ENCODE measurements at places on chromosomes 2 and 18. TPM values are rescaled to one million over a fixed set of nuclear protein-coding genes. Genes with fewer than 3 reads are reported as not detected.

Gene PTPRM
- total RNA-seq = 6.6 TPM

Gene LDLRAD4
- 44.3 TPM for total RNA-seq

Gene CFAP53
- 0.36 TPM for total RNA-seq

Gene ERFE
- total RNA-seq = not detected

Gene STARD6
- not detected for total RNA-seq

Gene LIMS3
- 0.88 TPM for total RNA-seq

Gene ID2
- total RNA-seq = 172 TPM

Gene PRSS56
- not detected for total RNA-seq

Gene ST8SIA3
- not detected for total RNA-seq

Gene CDH2
- total RNA-seq = not detected

Gene LYG2
- not detected for total RNA-seq

GRCh38 chr2:25385910-25386309 lies 44.2 kb upstream of the DNMT3A start:
- H3K4me1 ChIP-seq = peaks cover 13% of the 10 kb centered on the region
- no peak overlapping the region for H3K27ac ChIP-seq
- DNase-seq = no peak
- H3K27me3 ChIP-seq = no peaks in the 10 kb centered on the region

- H3K36me3 ChIP-seq = peaks cover 12% of the 10 kb centered on the region
- H3K4me1 ChIP-seq = peaks cover 17% of the 10 kb centered on the region
- H3K27ac ChIP-seq = peak overlapping the region; percentile 59
- no peak for DNase-seq
- peak overlapping the region; percentile 29 for H3K4me3 ChIP-seq
- H3K27me3 ChIP-seq = peaks cover 2% of the 10 kb centered on the region
Observed at GRCh38 chr2:147297820-147298219, 547.0 kb upstream of the ACVR2A start.

DNA sequence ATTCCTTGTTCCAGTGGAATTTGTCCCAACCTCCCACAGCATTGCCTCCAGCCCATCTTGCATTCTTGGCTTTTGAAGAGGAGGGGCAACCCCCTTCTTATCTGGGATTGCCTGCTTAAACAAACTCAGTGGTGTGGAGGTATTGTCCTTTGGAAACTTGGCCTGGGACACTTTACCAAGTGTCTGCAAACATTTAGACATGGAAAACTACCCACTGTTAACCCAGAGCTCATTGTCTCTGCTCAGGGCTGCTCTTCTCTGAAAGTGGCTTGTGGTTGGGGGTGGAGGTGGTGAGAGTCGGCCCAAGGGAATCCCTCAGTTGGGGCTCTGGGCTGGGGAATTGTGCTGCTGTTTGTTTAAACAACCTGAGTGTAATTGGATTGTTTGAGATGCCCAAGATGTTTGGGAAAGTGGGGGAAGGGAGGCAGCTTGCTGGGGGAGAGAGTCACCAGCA lies 178.3 kb upstream of the GATA6 start:
- no peak overlapping the region for H3K4me3 ChIP-seq
- no peaks in the 10 kb centered on the region for H3K4me1 ChIP-seq
- DNase-seq = no peak

DNA sequence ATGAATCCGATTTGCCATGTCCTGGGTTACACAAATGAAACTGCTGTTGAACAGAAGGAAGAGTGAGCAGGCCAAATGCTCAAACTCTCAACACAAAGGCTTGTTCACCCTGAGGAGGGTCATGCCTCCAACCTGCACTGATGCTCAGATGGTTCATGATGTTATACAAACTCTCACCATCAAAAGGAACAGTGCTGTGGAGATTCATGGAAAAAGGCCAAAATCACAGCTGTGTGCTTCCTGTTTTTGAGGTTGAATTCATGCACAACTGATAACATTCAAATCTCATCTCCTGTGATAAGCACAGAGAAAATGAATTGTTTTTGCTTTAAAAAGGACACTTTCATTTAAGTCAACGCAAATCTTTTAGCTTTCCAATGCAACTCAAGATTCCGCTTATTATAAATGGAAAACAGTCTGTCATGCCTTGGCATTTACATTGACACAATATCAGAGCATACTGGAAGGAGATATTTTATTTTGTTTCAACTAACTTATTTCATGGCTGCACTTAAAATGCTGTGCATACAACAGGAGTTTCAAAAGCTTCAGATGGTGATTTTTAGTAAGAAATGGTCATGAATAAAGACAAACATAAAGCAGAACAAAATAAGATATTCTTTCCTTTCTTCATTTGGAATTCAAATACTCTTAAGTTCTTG lies 22.2 kb upstream of the TTN start:
- peak overlapping the region; percentile 7 for H3K4me3 ChIP-seq
- no peak overlapping the region for H3K27ac ChIP-seq
- no peaks in the 10 kb centered on the region for H3K27me3 ChIP-seq
- H3K36me3 ChIP-seq = peaks cover 20% of the 10 kb centered on the region
- DNase-seq = no peak

- H3K27ac ChIP-seq = no peak overlapping the region
- H3K4me3 ChIP-seq = no peak overlapping the region
- H3K4me1 ChIP-seq = peaks cover 2% of the 10 kb centered on the region
- DNase-seq = no peak
- H3K36me3 ChIP-seq = no peaks in the 10 kb centered on the region
Observed at GRCh38 chr2:102111823-102112222, 30.7 kb upstream of the IL1R1 start.

GRCh38 chr18:70355620-70356385 lies 67.0 kb downstream of the SOCS6 start:
- no peak overlapping the region for H3K4me3 ChIP-seq
- H3K36me3 ChIP-seq = no peaks in the 10 kb centered on the region
- no peaks in the 10 kb centered on the region for H3K27me3 ChIP-seq
- H3K4me1 ChIP-seq = no peaks in the 10 kb centered on the region

DNA sequence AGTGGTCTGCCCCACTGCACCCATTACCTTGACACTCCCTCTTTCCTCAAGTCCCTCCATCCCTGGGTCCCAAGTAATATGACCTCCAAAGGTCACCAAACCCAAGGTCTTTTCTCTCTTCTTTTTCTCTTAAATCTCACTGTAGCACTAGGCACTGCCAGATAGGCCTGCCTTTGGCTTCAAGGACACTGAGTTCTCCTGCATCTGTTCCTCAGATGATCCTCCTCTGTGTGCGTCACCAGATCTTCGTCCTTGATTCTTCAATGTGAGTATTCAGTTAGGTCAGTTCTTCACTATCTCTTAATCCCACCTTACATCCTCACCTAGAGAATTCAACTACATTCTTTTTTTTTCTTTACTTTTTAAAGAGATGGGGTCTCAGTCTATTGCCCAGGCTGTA lies 249.2 kb downstream of the NBAS start:
- no peaks in the 10 kb centered on the region for H3K27me3 ChIP-seq
- peak overlapping the region; percentile 67 for H3K4me3 ChIP-seq
- peaks cover 39% of the 10 kb centered on the region for H3K36me3 ChIP-seq
- H3K4me1 ChIP-seq = peaks cover 35% of the 10 kb centered on the region
- DNase-seq = no peak
- H3K27ac ChIP-seq = peak overlapping the region; percentile 84

DNA sequence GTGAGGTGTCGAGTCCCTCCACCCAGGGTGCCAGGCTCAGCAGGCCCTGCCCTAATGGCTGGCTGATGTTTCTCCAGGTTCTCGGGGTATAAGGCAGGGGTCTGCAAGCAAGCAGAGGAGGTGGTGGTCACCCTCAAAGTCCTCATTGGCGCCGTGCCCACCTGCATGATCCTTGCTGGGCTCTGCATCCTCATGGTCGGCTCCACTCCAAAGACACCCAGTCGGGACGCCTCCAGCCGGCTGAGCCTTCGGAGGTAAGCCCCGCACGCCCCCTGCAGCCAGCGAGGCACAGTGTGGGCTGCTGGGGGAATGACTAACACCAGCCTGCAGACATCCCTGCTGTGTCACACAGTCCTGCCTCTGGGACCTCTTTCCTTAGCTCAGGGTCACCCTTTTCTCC lies 14.1 kb downstream of the MFSD2B start:
- H3K27ac ChIP-seq = peak overlapping the region; percentile 82
- H3K36me3 ChIP-seq = peaks cover 3% of the 10 kb centered on the region
- no peaks in the 10 kb centered on the region for H3K4me1 ChIP-seq
- H3K4me3 ChIP-seq = no peak overlapping the region

DNA sequence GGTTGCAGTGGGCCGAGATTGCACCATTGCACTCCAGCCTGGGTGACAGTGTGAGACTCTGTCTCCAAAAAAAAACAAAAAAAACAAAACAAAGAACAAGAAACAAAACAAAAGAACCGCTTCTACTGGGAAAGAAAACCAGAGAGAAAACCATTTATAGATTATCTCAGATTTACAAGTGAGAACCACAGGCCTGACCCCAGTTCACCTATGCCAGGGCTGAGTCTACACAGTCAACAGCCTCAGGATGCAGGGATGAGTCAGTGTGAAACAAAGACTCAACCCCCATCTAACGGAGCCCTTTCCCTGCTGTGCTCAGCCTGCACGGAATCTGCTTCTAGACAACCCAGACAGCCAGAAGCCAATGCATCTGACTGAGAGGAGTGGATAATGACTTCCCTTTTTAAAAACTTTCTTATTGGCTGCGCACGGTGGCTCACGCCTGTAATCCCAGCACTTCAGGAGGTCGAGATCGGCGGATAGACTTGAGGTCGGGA lies 25.5 kb upstream of the YWHAQ start:
- peaks cover 9% of the 10 kb centered on the region for H3K4me1 ChIP-seq
- H3K27me3 ChIP-seq = peaks cover 20% of the 10 kb centered on the region
- no peak overlapping the region for H3K27ac ChIP-seq
- no peaks in the 10 kb centered on the region for H3K36me3 ChIP-seq

DNA sequence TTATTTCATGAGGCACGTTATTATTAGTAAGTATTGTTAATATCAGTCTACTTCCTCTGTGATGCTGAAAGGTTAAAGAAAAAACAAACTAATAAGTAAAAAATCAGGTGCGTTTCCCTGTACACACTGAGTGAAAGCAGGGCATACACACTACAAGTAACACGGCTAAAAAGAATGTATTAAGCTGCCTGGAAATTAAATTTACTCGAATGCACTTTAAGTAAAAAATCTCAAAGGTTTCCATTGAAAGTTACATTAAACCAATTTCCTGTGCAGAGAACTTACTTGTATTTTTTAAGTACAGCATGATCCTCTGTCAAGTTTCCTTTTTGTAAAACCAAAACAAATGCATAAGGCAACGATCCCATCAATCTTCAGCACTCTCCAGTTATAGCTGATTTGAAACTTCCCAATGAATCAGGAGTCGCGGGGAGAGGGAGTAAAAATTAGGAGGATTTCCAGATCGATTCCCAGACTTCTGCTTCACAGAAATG lies 633 bp downstream of the BCL2 start:
- H3K27me3 ChIP-seq = no peaks in the 10 kb centered on the region
- H3K4me1 ChIP-seq = peaks cover 25% of the 10 kb centered on the region

GRCh38 chr18:23618862-23619387 lies 32.6 kb upstream of the NPC1 start:
- H3K4me1 ChIP-seq = peaks cover 7% of the 10 kb centered on the region
- H3K27me3 ChIP-seq = peaks cover 55% of the 10 kb centered on the region
- no peaks in the 10 kb centered on the region for H3K36me3 ChIP-seq
- peak overlapping the region; percentile 45 for H3K4me3 ChIP-seq

DNA sequence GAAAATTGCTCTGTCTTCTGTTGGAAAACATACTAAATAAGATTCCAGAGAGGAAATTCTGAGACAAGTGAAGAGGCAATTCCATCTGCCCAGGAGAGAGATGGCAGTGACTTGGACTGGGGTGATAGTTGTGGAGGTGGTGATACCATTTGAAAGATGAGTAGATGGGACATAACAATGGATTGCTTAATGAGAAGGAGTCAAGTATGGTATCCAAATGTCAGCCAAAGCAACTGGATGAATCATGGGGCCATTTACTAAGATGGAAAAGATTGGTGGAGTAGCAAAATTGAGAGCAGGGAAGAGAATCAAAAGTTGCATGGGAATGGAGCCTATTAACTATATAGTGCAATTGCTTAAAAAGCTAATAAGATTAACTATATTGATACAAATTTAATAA lies 222.1 kb downstream of the ETAA1 start:
- H3K4me1 ChIP-seq = no peaks in the 10 kb centered on the region
- no peak overlapping the region for H3K4me3 ChIP-seq
- H3K27me3 ChIP-seq = no peaks in the 10 kb centered on the region
- DNase-seq = no peak

DNA sequence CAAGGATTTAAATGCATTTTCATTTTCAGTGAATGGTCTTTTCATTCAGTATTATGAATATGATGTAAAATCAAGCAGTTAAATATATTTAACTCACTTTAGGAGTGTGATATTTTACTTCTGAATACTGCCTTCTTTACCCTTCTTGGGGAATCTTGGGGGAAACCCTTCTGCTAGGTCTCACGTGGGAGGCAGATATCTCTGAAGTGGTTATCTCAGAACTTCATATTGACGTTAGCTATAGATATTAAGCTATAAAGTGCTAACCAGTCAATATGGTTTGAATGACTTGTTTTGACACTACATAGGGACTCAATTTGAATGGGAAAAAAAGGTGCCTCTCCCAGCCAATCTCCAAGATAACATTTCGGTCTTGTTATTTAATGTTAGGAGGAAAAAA lies 9.8 kb downstream of the REL start:
- peaks cover 28% of the 10 kb centered on the region for H3K4me1 ChIP-seq
- H3K27ac ChIP-seq = no peak overlapping the region
- H3K4me3 ChIP-seq = no peak overlapping the region
- peaks cover 35% of the 10 kb centered on the region for H3K36me3 ChIP-seq
- DNase-seq = no peak

DNA sequence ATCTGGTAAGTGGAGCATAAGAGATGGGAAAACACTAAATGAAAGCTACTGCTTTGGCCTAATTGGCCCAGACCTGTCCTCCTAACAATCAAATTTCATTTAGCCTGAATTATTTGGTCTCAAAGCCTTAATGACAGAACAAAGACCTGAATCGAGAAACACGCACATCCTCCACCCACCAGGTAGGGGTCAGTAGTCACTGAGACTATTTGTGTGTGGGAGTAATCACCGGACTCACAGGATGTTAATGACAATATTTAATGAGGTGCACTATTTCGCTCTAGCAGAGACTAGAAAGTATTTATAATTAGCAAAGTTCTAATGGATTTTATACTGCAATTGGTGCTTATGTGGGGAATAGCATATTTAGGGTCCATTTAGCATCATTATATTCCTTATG lies 68.1 kb downstream of the RBM43 start:
- no peak overlapping the region for H3K4me3 ChIP-seq
- DNase-seq = no peak
- no peak overlapping the region for H3K27ac ChIP-seq
- H3K27me3 ChIP-seq = no peaks in the 10 kb centered on the region
- no peaks in the 10 kb centered on the region for H3K36me3 ChIP-seq

- no peaks in the 10 kb centered on the region for H3K27me3 ChIP-seq
- H3K4me3 ChIP-seq = peak overlapping the region; percentile 87
- H3K27ac ChIP-seq = peak overlapping the region; percentile 90
- peaks cover 36% of the 10 kb centered on the region for H3K4me1 ChIP-seq
Observed at GRCh38 chr18:51196118-51196810, 1.2 kb downstream of the MEX3C start.

DNA sequence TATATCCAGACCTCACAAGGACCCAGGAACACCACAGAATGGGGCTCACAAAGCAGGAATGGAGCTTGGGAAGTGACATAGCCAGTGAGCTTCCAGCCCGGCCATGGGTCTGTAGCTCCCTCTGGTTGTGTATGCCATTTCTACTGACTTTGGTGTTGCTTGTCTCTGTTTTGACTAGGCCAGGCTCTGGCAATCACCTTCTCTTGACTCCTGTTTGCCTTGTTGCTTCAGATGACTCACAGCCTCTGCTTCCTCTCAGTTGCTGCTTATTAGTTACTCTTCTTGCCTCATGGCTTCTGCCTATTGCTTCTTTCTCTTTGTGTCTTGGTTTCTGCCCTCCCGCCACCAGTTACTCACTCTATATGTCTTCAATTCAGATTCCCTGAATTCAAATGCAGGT lies 15.8 kb upstream of the IER3IP1 start:
- no peak overlapping the region for H3K4me3 ChIP-seq
- H3K27ac ChIP-seq = no peak overlapping the region
- no peaks in the 10 kb centered on the region for H3K36me3 ChIP-seq
